ENCODE measurements at places on chromosomes 5 and 9.

GRCh38 chr9:73805111-73805510 lies 653.4 kb downstream of the ANXA1 start:
- no peak for DNase-seq

- DNase-seq: no peak
These were observed 722 bp upstream of the DCP2 start for GRCh38 chr5:112975721-112976431.

GRCh38 chr5:100803397-100803796 lies 99.7 kb downstream of the ST8SIA4 start:
- no peak for DNase-seq

DNA sequence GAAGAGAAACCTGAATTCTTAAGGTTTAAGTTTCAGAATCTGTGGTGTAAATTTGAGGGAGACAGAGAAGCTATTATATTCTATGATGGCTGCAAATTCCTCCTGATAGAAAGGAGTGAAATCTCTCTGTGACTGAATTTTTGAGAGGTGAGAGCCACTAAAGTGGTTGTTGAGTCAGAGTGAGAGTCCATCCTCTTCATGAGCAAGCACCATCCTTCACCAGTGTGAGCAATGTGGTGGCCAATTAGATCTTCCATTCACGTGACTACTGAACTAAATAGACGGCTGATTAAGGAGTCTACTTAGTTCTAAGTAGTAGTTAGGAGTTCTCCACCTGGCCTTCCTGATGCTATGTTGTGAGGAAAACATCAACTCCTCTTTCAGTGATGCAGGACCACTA lies 147.8 kb upstream of the CCNH start:
- DNase-seq: no peak

GRCh38 chr9:19116107-19116790 lies 11.0 kb downstream of the PLIN2 start:
- no peak for DNase-seq

DNA sequence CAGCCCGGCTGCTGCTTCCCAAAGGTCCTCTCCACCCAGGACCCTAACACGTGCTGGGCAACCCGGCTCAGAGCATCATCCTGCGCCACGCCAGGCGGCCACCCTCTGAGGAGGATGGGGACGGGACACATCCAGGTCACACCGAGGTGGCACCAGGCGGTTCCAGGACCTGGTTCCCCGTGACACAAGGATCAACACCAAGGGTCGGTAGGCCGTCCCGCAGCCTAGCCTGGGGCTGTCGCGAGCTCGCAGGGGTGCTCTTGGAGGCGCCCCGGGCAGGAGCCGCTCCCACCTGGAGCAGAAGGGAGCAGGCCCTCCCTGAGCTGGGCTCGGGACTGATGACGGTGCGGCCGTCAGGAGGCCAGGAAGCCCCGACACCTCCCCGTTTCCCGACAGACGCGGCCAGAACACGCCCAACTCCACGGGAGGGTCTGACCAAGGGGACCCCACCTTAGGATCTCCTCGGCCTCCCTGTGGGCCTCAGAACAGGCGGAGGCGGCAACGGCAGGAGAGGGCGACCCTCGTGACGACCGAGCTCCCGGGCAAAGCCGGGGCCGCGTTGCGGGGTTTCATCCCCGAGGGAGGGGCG lies 6.3 kb downstream of the EXD3 start:
- DNase-seq: no peak

GRCh38 chr5:133998042-133998441 lies 6.7 kb downstream of the VDAC1 start:
- DNase-seq: no peak

DNA sequence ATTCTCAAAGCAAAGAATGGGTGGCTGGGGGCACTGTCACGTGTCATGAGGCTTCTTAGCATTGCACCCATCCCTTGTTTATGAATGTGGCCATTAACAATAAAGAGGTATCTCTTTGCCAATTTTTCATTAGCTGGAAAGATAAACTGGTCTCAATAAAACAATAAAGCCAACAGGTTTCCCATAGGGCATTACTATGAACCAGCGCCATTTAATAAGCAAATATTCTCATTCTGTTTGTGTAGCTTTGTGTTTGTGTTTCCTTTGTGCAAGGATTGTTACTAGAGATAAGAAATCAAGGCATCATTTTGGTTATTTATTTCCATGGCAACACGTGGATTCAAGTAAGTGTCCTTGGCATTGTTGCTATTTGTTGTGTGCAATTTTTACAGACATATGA lies 37.6 kb upstream of the CAST start:
- DNase-seq: no peak

- no peak for DNase-seq
These were observed 175.0 kb downstream of the ELAVL2 start for GRCh38 chr9:23651051-23651450.

GRCh38 chr5:128579093-128579492 lies 41.0 kb upstream of the FBN2 start:
- DNase-seq: no peak

DNA sequence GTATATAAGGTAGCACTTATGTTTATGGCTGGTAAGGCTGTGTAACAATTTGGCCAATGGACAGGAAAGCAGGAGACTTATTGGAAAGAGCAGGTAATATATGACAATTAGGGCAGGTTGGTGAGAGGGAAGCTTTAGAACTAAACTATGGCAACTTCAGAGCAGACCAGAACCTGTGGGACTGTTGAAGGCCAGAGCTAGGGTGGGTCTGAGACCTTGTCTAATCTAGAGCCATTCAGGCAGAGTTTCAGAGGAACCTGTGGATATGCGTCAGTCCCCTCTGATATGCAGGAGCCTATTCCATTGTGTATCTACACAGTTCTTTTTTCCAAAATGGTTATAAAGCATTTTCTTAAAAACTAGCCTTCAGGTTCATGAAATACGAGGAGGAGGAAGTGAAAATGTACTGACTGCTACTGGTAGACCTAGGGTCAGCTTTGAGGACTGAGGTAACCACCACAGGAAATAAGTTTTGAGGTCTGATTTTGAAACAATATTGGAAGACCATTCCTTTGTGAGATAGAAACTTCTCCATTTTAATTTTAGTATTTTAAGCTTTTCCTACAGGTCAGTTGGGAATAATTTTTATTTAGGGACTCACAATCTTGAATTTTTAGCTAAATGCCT lies 37.6 kb downstream of the ELL2 start:
- DNase-seq: no peak

DNA sequence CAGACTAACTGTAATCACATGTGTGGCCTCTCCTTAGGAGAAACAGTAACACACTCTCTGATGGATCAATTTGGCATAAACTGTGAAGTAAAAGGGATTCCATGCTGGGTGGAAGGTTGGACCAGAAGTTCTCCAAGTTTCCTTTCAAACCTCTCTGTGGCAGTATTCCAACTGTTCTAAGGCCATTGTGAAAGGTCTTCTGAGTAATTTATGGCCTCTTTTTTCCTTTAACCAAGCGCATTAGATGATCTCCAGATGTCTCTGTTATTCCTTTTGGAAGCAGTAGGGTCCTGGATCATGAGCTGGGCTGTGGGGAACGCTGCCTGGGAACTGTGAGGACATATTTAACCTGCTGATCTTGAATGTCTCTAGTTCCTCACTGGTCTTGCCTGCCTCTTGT lies 80.6 kb upstream of the IL6ST start:
- no peak for DNase-seq

All from stimulated activated CD8-positive, alpha-beta memory T cell treated with anti-CD3 and anti-CD28 coated beads, Interleukin-7, amount 100 ng/mL, for 1 hour (primary cell).